ENCODE measurements at places on chromosomes 1 and 21.

- DNase-seq: no peak
Observed at GRCh38 chr21:31117128-31117916, 79.0 kb upstream of the KRTAP19-8 start.

GRCh38 chr1:245118806-245119205 lies 36.0 kb upstream of the KIF26B start:
- DNase-seq: no peak

DNA sequence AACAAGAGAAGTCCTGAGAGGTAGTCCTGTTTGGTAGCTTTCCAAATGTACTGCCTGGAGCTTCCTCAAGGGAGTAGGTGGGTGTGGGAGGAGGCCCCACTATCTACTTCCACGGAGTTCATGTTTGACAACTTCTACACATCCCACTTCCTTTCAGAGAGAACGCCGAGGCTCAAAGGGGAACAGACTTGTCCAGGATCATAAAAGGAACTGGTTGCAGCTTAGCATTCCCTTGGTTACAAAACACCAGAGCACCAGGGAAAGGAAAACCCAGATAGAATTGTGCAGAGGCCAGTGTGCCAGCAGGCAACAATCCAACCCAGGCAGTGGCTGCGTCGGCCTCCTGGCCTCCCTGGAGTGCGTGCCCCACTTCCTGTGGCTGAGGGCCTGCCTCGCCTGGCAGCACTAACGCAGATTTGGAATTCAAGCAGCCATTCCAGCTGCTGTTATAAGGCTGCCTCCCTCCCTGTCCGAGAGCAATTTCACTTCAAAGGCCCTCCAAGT lies 4.2 kb upstream of the RAP1GAP start:
- DNase-seq: no peak

DNA sequence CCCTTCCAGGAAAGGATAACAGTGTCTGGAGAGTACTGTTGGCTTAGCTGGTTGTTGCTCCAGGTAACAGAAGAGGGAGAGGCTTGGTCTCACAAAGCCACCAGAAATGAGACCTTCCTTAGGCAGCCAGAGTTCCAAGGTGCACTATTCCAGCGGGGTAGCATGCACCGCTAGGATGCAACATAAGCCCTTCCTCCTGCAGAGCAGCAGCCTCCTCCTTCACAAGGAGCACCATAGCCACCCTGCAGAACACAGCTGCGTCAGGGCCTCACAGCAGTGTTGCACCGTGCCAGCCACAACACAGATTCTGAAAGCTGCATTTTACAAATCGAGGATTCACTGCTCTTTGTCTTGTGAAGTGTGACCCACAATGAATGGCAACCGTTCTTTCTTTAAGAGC lies 142.0 kb downstream of the CLIC6 start:
- no peak for DNase-seq
